Osteoblast (primary cell): ENCODE measurements at places on chromosomes 3 and 15. TPM values are rescaled to one million over a fixed set of nuclear protein-coding genes. Genes with fewer than 3 reads are reported as not detected.

Gene TERC
- 144 and 200 TPM in 2 replicates for total RNA-seq

Gene PTH1R
- total RNA-seq: 0.29 and 0.36 TPM in 2 replicates

Gene PRR23E
- total RNA-seq: not detected in 2 replicates

Gene IGF1R
- 18.8 and 30.9 TPM in 2 replicates for total RNA-seq
